ENCODE measurements at places on chromosomes 7 and 10.

DNA sequence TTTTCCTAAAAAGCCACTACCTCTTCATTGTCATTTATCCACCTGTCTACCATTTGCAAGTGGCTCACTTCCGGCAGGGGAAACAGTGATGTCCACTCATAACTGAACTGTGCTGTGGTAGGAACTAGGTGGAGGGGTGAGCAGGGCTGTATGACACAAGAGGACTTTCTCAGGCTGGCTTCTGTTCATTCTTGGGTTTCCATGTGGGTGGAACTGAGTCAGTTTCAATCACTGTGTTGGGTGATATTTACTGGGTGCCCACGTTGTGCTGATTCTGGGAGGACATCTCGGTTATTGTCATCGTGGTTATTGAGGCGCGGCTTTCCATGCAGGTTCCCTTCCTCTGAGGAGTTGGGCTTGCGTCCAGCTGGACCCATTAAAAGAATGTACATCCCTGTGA is 38.8 kb downstream of the RAMP3 start:
- no peak for DNase-seq

DNA sequence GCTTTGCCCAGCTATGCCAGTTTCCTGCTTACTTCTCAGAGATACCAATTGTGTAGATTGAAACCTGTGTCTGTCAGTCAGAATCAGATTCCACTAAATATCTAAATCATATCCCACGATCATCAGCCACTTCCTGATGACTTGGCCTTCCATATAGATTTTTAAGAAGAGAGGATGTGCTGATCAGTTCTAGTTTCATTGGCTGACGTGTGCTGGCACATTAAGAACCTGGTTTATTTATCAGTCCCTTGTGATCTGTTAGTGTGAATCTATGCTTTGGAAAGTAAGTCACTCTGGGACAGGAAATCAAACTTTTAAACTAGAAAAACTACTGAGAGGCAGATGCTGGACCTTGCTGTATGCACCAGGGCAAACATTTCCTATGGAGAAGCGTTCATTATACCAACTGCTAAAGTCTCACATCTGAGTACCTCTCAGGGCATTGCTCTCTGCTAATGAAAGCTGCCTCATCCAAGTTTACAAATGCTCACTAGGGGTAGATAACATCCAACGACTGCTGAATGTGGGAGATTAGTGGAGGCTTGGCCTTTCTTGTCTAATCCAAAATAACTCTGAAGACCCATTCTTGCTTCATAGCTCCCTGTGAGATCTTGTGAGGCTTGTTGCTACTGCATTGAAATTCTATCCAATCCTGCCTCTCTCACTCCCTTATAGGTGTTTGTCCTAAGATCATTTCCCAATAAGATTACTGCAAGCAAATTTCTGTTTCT is 109.1 kb downstream of the ARL4A start:
- DNase-seq = no peak

DNA sequence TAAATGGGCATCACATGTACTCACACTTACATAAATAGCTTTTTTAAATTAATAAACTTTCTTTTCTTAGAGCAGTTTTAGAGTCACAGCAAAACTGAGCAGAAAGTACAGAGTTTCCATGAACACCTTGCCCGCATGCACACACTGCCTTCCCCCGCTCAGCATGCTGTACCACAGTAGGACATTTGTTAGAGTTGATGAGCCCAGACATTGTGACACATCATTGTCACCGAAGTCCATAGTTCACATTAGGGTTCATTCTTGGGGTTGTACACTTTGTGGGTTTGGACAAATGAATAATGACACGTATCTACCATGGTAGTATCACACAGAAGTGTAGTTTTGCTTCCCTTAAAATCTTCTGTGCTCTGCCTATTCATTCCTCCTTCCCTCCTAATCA is 23.7 kb downstream of the UBN2 start:
- no peak for DNase-seq

DNA sequence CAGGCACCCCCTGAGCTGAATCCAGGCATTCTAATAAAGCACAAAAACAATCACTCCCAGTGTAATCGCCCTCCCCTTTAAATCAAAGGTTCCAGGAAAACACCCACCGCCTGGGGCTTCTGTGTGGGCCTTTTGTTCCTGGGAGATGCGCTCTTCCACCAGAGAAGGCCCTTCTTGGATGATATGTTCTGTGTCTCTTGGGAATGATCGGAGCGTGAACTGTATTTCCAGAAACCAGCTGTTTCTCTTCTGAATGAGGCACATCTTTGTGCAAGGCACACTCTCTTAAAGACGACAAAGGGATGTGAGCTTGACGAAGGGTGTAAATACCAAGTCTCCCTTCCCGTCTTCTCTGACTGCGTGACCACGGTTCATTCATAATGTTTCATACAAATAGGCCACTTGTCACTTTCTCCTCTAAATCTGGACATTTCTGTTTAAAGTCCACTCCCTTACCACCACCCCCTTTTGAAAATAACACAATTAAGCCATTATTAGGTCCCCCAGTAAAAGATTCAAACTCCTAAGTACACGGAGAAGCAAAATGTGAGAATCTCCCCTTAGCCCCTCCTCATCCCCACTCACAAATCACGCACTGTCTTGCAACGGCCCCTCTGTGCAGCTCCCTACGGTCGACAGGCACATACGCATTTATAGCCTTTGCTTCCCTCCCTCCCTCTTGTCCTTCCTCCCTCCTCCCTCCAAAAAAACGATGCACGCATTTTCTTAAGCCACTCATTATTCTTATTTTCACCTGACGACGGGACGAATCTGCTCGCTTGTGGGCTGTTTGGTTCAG is 45.6 kb upstream of the ENO4 start:
- no peak for DNase-seq

GRCh38 chr10:72315054-72315453 is 39.7 kb downstream of the DNAJB12 start:
- no peak for DNase-seq

DNA sequence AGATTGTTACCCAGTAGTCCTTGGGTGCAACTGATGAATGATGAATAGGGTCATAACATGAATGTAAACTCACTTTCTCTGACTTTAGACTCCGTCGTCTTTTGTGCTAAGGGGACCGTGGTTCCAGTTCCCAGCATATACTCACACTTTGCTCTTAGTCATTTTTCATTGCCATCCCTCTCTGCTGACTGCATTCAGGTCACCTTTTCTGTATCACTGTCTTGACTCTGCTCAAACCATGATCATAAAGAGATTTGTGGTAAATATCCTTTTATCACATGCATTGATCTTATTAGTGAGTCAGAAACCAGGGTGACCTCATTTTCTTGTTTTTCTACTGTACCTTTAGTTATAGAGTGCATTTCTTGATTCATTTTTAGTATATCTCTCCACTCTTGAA is 141.1 kb upstream of the AGR3 start:
- DNase-seq = no peak

DNA sequence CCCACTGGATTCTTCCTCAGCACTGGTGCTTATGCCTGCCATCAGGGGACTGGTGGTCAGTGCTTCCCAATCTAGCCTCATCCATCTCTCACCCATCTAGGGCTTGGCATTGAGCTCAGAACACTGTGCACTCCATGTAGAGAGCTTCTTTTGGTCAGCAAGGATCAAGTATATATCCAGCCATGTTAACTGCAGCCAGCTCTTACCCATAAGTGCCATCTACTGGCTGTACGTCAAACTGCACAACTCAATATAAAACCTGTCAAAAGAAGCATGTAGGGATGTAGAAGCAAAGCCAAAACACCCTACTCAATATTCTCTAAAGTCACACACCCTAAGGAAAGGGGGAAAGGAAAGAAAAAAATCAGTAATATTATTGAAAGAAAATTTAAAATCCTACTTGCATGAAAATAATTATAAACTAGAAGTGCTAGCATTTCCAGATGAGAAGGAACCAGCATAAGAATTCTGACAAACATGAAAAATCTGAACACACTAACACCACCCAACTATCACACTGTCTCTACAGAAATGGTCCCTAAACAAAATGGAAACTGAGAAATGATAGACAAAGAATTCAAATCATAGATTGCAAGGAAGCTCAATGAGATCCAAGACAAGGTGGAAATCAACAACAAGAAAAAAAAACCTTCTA is 531.1 kb upstream of the STEAP1 start:
- DNase-seq = no peak

DNA sequence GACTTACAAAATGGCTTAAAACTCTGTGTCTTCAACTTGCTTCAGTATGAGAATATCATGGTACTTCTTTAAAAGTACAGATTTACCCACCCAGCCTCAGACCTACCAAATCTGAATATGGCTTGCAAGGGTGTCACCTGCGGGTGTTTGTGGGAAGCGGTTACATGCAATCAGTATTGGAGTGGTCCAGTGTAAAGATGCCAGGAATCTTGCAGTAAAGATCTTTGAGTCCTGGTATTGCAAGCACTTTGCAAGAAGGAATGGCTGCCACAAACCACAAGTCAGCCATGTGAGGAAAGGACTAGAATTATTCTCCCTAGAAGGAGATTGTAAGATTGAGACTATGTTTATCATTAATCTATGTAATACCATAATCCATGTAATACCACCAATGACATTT is 115.1 kb downstream of the PON1 start:
- no peak for DNase-seq

DNA sequence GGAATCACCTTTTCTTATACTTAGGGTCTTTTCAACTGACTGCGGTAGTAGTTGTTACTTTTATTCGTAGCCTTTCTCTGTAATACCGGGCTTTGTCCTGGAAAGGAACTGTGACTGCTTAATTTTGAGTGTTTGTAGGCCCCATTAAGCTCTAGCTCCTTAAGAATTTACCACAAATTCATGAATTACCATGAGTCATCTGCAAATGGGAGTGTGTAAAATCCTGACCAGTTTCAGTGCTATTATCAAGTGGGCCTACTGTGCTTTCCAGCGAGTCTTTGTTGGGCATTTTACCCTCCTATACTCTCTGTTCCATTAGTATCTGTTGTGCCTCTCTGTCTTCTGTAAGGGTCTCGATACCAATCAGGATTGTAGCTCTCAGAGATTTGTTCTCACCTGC is 49.7 kb downstream of the ZMYND11 start:
- no peak for DNase-seq

DNA sequence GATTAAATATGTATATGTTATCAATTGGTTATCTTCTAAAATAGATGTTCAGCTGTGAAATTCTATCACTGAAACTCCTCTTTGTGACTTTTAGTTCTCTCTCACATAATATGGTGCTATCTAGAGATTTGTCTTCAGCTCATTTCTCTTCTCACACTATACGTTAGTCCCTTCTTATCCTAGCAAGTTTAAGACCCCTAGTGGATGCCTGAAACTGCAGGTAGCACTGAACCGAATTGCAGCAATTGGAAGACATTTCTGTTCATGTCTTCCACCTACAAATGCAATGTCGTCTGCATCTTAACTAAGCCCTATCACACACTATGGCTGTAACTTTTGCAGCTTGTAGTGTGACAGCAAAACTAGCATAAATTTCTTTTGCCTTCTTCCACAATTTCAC is 442.7 kb upstream of the POM121L12 start:
- no peak for DNase-seq

GRCh38 chr10:66832781-66833422 is 92.9 kb upstream of the LRRTM3 start:
- DNase-seq = no peak

DNA sequence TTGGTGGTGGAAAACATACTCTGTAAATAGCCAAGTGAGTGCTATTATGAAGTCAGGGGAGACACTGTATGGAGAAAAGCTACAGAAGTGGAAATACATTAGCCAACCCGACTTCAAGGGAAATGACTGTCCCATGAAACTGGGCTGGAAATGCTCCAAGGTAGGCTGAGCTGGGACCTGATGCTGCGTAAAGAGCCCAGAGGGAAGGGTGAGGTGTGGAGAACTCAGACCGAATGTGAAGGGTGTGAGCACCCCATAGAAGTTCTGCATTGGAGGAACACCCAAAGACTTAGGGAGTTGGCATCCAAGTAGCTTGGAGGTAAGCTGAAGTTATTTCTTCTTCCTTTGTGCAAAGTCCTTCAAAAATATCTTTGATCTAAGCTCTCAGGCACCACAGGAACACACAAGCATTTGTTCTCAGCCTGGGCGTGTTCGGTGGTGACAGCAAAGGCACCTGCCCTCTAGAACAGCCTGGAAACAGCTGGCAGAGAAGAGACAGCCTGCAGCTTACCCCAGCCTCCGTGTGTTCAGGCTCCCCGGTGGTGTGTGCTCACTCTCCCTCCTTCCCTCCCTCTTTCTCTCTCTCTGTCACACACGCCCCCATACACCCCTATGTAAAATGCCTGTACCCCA is 19.1 kb upstream of the GJD4 start:
- DNase-seq = no peak

DNA sequence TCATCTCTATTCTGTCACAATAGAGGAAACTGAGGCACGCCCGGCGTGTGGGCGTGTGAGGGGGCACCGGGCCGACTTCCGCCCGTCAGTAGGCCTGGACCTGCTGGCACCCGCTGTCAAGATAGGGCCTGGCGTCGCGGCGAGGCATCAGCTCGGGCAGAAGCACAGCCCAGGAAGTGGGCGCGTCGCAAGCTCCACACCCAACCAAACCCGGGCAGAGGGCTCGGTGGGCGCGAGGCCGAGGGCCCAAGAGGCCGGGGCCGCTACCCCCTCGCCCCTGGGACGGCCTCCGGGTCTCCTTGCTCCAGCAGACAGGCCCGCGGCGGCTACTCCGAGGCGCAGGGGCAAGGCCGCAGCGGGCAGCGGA is 91.2 kb downstream of the SPAG6 start:
- DNase-seq = peak; percentile 47

DNA sequence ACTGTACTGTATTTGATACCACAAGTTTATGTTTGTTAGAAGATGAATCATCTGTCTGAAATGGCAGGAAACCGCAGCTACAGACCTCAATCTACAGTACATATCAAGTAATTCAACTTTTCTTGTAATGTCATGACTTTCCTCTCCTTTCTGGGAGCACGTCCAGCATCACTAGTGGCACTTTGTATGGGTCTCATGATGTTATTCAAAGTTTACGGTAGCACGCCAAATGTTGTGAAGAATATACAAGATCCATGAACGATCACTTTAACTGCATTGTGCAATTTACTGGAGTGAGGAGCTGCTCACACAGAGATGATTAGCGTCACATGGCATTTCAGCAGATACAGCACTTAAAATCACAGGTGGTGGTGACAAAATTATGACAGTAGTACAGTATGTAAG is 257.8 kb upstream of the GNAI1 start:
- no peak for DNase-seq

GRCh38 chr10:107409522-107409921 is 245.0 kb upstream of the SORCS1 start:
- no peak for DNase-seq

Data from activated CD8-positive, alpha-beta memory T cell treated with anti-CD3 and anti-CD28 coated beads, Interleukin-2, amount 50 U/mL, for 4 hours (primary cell).